ENCODE measurements at places on chromosomes 2 and 18.

GRCh38 chr2:180692322-180692721 lies 288.1 kb upstream of the UBE2E3 start:
- DNase-seq: no peak

DNA sequence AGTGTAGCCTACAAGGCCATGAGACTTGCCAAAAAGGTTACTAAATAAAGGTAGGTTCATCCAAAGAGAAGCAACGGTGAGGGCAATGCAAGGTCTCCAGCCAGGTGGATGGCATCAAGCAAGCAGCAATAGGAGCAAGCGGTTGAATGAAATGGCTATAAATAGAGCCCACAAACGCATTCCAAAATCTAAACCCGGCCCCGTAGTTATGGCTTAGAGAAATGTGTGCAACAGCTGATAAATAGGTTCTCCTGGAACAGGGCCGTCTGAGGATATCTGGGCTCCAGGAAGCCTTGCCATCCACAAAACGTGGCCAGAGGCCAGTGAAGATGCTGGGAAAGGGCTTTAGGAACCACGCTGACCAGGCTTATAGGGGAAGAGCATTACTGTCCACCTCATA lies 146.1 kb upstream of the PID1 start:
- DNase-seq: no peak

GRCh38 chr2:224357098-224357901 lies 44.6 kb downstream of the FAM124B start:
- no peak for DNase-seq

- no peak for DNase-seq
These were observed 50.2 kb upstream of the ANKRD44 start for GRCh38 chr2:197360744-197361156.

DNA sequence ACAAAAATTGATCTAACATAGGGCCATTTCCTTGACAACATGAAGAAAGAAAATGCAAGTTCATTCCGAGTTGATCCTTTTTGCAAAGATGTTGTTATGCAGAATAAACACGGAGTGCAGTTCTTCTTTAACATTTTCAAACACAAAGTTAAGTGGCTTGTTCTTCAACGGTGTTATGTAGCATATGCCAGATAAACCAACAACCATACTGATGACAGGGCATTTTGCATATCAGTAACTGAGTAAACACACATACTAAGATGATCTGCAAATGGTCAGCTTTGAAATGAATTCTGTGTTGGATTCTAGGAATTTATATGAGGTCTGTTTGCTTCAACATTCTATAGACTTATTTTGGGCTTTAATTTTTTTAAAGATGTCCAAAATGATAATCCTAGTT lies 266.4 kb downstream of the GPD2 start:
- DNase-seq: no peak

DNA sequence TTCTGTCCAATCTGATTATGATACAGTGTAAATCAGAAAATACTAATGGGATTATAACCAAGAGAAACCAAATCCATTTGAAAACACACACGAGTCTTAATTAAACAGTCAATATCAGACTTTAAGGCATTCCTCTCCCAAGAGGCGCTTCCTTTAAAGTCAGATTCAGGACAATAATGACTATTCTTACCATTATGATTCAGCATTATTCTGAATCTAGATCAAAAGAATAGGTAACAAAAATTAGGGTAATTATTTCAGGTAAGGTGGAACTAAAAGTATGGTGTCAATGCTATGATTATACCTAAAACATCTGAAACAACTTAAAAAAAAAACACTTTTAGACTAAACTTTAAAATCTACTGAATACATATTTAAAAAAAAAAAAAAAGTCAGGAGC lies 12.3 kb downstream of the PSME4 start:
- no peak for DNase-seq

- DNase-seq: no peak
These were observed 52.9 kb upstream of the LINC00305 start for GRCh38 chr18:64201781-64202180.

DNA sequence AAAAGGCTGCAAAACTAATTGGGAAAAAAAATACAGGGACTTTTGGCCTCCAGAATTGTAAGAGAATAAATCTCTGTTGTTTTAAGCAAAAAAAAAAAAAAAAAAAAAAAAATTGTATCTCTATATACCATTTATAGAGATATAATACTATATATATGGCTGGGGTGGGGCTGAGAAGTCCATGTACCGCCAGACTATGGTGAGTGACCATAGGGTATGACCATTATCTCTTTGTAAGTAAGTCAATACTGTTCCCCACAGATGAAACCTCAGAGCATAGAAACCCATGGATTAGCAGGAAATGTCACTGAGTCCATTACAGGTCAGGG lies 117.1 kb upstream of the MCFD2 start:
- no peak for DNase-seq

- DNase-seq: no peak
These were observed 1352.9 kb upstream of the CHAC2 start for GRCh38 chr2:52414561-52415295.

GRCh38 chr2:29460190-29460589 lies 345.0 kb downstream of the CLIP4 start:
- no peak for DNase-seq

GRCh38 chr18:46110406-46110805 lies 6.2 kb downstream of the HAUS1 start:
- DNase-seq: no peak

- DNase-seq: no peak
These were observed 334.7 kb upstream of the SLC39A10 start for GRCh38 chr2:195322324-195322723.

- no peak for DNase-seq
These were observed 701.5 kb downstream of the NUP35 start for GRCh38 chr2:183825710-183826109.

DNA sequence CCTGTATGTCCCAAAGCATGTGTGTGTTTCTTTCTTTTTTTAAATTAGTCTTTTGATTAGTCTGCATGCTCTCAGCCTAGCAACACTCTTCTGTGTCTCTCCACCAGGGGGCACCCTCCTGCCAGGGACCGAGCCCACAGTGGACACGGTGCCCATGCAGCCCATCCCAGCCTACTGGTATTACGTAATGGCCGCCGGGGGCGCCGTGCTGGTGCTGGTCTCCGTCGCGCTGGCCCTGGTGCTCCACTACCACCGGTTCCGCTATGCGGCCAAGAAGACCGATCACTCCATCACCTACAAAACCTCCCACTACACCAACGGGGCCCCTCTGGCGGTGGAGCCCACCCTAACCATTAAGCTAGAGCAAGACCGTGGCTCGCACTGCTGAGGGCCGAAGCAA lies 93.8 kb downstream of the NRP2 start:
- no peak for DNase-seq

GRCh38 chr18:71242981-71243380 lies 954.1 kb downstream of the SOCS6 start:
- DNase-seq: no peak

GRCh38 chr2:164710837-164711765 lies 89.8 kb upstream of the GRB14 start:
- DNase-seq: no peak

- DNase-seq: peak; percentile 28
These were observed 18.2 kb upstream of the TMEM247 start for GRCh38 chr2:46461011-46461674.

GRCh38 chr2:186523791-186524190 lies 37.7 kb downstream of the ZC3H15 start:
- DNase-seq: no peak

DNA sequence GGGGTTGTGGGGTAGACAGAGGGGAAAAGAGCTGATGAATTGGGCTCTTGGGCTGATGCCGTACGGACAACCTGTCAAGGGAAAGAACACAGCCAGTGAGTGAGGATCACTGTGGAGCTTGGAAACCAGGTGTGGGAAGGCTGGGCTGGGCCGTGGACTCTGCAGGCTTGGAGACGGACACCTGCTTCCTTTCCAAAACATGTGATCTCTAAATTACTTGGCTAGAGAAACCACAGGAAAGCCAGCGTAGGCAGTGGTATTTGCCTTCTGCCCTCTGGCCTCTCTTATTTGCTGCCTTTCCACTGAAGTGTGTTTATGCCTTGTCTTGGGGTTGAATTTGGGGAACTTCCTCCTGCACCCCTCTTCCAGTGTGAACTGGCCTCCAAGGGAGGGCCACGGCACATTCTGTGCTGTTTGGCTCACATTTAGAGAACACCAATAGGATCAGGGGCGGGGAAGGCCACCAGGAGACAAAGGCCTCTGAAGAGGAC lies 267.7 kb downstream of the PRKCE start:
- no peak for DNase-seq

DNA sequence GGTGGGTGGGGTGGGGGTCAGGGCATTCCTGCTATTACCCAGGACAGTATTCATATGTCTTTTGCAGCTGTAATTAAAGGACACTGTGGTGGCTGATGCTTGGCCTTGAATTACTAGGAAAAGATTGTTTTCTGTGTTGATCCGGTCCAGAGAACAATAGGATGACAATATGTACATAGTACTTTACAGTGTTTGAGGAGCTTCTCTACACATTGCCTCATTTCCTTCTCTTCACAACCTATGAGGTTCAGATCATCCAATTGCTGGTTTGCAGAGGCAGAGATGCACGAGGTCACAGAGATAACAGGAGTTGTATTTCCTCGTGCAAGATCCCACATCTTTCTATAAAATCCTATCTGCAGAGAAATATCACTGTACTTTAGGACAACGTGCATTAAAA lies 119.5 kb downstream of the LIPG start:
- no peak for DNase-seq

- no peak for DNase-seq
These were observed 47.2 kb upstream of the GPR17 start for GRCh38 chr2:127598711-127599110.

GRCh38 chr2:16478434-16479210 lies 187.0 kb downstream of the CYRIA start:
- no peak for DNase-seq

- DNase-seq: no peak
These were observed 142.9 kb downstream of the ASB1 start for GRCh38 chr2:238569507-238570195.

Data from stimulated activated CD4-positive, alpha-beta T cell treated with anti-CD3 and anti-CD28 coated beads, Interleukin-1b, Interleukin-23, amount 100 ng/mL, for 1 hour (primary cell).